Cardiac ventricle fibroblast (primary cell): ENCODE measurements at places on chromosomes 16 and 17. TPM values are rescaled to one million over a fixed set of nuclear protein-coding genes. Genes with fewer than 3 reads are reported as not detected.

OTOP3 gene
- not detected in 2 replicates for total RNA-seq

GRAP gene
- 1.3 and 1.4 TPM in 2 replicates for total RNA-seq

FMNL1 gene
- total RNA-seq = 7.9 and 8.0 TPM in 2 replicates

TBC1D3I gene
- not detected in 2 replicates for total RNA-seq

AIPL1 gene
- total RNA-seq = not detected in 2 replicates

ZNF747 gene
- total RNA-seq = 7.8 and 10.0 TPM in 2 replicates

SAMD14 gene
- 1.1 and 1.5 TPM in 2 replicates for total RNA-seq

BEAN1 gene
- 0.64 and 1.00 TPM in 2 replicates for total RNA-seq

TLCD3B gene
- total RNA-seq = not detected in 2 replicates

KDM6B gene
- total RNA-seq = 8.2 and 9.7 TPM in 2 replicates

MAP3K3 gene
- total RNA-seq = 17.0 and 25.6 TPM in 2 replicates
